Heart right ventricle (tissue), 16 donors: ENCODE measurements at places on chromosomes 6 and 20.

GRCh38 chr20:52590100-52590499 lies 382.1 kb upstream of the TSHZ2 start:
- DNase-seq = no peak

GRCh38 chr20:34045294-34045693 lies 51.6 kb downstream of the RALY start:
- no peak for DNase-seq

DNA sequence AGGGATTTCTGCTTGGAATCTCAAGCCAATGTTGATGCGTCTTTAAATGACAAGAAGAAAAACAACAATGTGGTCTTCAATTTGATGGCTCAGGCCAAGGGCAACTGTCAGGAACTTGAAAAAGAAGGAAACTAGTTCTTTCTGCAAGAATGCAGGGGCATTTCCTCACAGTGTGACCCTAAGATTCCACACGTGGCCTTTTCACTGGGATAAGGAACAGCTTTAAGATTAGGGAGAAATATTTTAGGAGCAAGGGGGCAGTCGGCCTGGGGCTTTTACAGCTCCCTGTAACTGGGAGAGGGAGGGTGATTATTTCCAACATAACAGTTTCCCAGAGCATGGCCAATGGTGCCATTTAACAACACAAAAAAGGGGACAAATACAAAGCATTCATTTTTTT lies 39.4 kb upstream of the MRPS10 start:
- DNase-seq = no peak

DNA sequence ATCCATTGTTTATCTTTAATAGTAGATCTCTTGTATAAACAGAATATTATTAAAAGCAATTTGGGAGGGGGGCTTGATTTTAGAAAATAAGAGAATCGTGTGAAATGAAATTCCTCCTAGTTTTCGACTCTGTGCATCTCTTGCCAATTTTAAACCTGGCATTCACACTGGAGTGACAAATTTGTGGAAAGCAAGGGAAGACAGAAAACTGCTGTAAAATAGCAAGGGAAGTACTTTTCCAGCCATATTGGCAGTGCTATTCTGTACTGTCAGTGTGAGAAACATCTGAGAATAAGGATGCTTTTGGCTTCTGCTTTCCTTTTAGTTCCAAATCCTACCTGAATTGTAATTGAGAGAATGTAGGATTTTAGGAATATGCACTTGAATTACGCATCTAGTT lies 40.2 kb downstream of the TOP1 start:
- DNase-seq = no peak

GRCh38 chr20:25394996-25395395 lies 4.4 kb upstream of the ABHD12 start:
- no peak for DNase-seq

DNA sequence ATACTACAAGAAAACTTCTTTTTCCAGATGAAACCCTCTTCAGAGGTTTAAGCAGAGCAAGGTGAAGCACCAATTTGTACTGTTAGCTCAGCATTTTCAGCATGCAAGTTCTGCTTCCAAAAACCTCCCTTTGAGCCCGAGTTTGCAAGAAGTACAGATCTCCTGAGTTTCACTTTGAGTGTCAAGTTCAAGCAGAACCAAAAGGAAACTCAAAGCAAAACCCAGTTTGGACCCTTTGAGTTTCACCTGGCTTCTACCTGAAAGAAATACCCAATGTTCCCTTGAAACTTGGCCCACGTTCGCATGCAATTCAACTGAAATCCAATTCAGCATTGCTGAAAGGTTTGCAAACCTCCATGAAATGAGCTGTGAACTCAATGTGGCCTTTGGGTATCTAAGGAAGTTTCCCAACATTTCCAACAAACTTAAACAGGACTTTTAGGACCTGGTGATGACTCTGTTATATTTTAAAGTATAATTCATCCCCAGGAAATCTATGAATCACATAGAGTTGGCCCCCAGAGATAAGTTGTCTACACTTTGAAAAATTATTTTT lies 62.9 kb upstream of the HBS1L start:
- no peak for DNase-seq

DNA sequence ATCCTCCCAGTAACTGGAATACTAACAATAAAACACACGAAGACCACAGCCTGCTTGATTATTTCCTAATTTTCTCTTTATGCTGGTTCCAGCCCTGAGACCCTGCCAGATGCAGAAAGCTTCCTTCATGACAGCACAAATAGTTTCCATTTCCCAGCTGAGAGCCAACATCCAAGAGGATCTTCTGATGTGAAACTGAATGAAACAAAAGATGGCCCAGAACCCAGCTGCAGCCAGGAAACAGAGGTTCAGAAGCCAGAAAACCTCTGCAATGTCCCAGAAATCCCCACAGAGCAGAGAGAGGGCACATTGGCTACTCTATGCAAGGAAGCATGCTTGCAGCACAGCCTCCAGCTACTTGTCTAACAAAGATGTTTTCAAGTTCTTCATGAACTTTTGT lies 61.8 kb upstream of the PLEKHG1 start:
- DNase-seq = no peak

DNA sequence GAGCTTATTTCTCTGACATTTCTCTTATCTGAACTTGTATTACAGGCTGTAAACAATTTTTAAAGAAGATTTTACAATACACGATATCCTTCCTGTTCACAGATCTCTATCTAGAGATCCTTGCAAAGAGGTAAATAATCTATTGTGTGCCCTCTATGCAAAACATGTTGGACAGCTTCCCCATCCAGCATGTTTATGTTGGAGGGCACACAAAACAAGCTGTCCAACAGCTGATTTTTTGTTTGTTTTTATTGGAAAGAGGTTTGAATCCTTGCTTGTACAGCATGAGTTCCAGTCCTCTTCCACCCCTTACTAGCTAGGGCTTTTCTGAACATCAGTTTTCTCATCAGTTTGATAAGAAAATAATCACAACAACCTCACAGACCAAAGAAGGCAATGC lies 62.3 kb upstream of the SYNDIG1 start:
- no peak for DNase-seq

- no peak for DNase-seq
Observed at GRCh38 chr6:82588020-82588419, 224.4 kb downstream of the TPBG start.

- no peak for DNase-seq
Observed at GRCh38 chr20:38873050-38873581, 53.1 kb upstream of the FAM83D start.

GRCh38 chr6:27994616-27995015 lies 37.6 kb downstream of the OR2B6 start:
- no peak for DNase-seq

GRCh38 chr6:27091661-27092315 lies 155.7 kb upstream of the PRSS16 start:
- no peak for DNase-seq

DNA sequence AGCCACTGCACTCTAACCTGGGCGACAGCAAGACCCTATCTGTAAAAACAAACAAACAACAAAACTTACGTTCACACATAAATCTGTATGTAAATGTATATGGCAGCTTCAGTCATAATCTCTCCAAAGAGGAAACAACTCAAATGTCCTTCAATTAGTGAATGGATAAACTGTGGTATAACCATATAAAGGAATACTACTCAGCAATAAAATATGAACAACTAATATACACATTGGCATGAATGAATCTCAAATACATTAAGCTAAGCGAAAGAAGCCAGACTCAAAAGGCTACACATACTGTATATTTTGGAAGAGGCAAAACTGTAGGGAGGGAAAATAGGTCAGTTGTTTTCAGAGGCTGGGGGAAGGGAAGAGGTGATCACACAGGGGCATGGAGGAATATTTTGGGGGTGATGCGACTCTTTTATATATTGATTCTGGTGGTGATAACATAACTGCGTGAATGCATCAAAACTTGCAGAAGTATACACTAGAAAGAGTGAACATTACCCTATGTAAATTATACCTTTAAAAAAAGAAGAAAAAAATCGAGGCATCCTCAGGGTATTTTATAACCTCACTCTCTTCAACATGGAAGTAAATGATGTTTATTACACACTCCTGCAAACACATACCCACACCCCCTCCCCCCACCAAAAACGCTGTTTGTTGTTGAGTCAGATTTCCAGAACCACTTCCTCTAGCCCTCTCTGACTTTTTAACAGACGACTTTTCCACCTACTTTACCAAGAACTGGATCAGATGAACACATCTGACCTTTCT lies 115.2 kb upstream of the RNF24 start:
- DNase-seq = no peak

DNA sequence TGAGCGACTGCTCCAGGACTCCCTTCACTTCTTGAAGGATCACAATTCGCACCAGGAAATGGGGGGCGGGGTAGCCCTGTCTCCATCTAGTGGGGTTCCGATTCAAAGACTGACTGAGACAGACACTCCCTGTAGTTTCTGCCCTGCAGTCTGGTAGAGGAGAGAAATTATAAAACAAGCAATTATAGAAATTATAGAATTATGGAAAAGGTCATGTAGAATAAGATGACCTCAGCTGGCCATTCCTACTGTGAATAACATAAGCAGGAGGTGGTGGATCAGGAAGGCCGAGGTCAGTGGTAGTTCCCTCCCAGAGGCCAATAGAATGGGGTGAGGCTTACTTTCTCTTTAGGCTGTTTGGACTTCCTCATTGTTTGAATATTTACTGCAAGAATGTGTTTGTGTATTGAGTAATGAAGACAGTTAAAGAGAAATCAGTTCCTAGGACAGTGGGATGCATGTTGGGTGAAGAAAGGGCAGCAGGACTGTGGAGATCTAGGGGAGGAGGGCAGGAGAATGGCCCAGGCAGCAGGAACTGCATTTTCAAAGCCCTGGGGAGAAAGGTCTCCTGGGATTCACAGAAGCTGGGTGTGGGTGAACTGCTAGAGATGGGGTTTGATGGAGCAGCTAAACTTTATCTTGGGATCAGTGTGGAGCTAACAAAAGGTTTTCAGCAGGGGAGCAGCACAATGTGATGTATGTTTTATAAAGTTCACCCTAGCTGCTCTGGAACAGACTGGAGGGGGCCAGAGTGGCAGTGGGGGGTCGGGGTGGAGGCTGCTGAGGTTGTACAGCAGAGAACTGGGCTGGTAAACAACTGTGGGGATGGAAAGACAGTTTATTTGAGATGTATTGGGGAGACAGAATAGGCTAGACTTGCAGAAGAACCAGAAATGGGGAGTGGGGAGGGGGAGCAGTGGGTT lies 2.1 kb downstream of the ZNF341 start:
- no peak for DNase-seq

GRCh38 chr20:37379967-37380828 lies 34.3 kb downstream of the SRC start:
- DNase-seq = no peak

- DNase-seq = no peak
Observed at GRCh38 chr6:15264902-15265761, 19.3 kb downstream of the JARID2 start.

GRCh38 chr20:41046716-41047115 lies 18.1 kb downstream of the TOP1 start:
- no peak for DNase-seq

- no peak for DNase-seq
Observed at GRCh38 chr20:23161244-23161891, 75.2 kb upstream of the CD93 start.

DNA sequence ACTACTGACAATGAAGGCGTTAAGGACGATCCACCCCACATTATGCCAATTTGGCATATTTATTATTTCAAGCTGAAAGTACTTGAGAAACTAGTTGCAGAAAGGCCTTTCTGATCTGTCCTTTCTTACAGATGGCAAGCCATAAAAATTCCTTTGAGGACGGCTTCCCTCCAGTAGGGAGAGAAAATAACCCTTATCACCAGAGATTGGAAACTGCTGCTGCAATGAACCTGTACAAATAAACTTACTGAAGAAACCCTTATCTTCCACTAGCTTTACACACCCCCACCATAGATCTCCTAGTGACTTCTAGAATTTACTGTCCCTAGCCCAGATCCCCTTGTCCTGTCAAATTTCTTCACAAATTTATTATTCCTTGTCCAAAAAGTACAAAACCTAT lies 105.2 kb downstream of the MAP7 start:
- no peak for DNase-seq

- peak; percentile 13 for DNase-seq
Observed at GRCh38 chr6:116060572-116061283, at the start of gene FRK. Gene FRK, minus strand, starts transcription at chr6:116060891. Its CDS starts 580 bp downstream, at chr6:116060311.

DNA sequence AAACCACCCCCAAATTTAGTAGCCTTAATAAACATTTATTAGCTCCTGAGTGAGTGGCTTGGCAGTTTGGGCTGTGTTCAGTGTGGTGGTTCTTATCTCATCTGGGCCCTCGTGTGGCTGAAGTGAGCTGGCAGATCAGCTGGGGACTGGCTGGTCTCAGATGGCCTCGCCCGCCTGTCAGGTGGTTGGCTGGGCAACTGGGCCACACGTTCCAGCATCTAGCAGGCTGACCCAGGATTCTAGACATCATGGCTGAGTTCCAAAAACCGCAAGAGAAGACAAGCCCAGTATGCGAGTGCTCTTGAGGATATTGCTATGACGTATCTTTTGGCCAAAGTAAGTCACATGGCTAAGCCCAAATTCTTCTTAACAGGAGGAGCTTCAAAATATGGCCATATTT lies 28.9 kb downstream of the EIF2S2 start:
- DNase-seq = peak; percentile 84

DNA sequence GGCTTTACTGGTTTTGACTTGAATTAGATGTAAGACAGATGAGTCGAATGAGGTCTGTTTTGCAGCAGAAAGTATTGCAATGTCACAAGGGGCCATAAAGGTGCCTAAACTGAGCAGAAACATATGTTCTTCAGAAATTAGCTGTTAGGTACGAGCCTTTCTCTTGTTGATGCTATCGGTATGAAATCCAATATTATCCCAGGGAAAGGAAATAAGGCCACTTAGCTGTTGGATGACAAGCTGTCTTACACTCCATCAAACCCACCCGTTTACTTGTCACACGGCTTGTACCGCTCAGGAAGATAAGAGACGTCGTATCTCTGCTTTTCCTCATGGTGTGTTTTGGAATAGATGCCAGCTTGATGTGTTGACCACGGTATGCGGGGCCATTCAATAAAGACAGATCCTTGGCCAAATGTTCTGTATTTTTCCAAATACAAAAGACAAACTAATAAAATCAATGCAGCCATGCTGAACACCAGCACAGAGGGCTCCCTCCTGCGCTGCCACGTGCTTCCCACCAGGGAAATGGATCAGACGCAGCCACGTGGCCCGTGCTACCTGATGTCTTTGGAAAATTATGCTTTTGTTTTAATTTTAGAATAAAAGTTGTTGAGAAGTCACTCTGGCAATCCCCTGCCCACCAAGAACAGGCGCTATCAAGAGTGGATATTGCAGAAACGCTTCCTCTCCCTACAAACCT lies 255.9 kb upstream of the SULF2 start:
- DNase-seq = no peak
